ENCODE measurements at places on chromosomes 7 and 10. TPM values are rescaled to one million over a fixed set of nuclear protein-coding genes. Genes with fewer than 3 reads are reported as not detected.

DNA sequence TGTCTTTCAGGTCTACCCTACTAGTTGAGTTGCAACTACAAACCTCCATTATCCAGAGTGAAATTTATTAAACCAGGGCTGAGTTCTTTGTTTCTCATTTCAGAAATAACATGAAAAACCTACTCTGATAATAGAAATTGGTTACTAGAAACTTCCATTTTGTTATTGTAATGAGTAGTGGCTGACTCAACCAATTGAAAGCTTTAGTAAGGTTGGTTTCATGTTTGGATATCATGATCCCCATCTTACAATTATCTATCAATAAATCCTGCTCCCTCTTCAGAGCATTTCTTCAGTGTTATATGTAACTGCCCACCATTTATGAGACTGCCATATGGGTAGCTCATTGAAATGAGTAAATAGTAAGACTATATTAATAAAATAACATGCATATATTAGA, 16.9 kb downstream of the MDFIC start:
- H3K4me3 ChIP-seq: no peak overlapping the region
- no peaks in the 10 kb centered on the region for H3K27me3 ChIP-seq
- peaks cover 2% of the 10 kb centered on the region for H3K36me3 ChIP-seq
- H3K4me1 ChIP-seq: peaks cover 4% of the 10 kb centered on the region

GRCh38 chr7:50469181-50469580, 19.0 kb upstream of the FIGNL1 start:
- H3K36me3 ChIP-seq: no peaks in the 10 kb centered on the region
- H3K27me3 ChIP-seq: no peaks in the 10 kb centered on the region

GRCh38 chr7:11737723-11738122, 94.3 kb downstream of the THSD7A start:
- no peaks in the 10 kb centered on the region for H3K36me3 ChIP-seq
- H3K27ac ChIP-seq: no peak overlapping the region
- H3K4me3 ChIP-seq: no peak overlapping the region
- H3K27me3 ChIP-seq: no peaks in the 10 kb centered on the region
- no peak for DNase-seq

DNA sequence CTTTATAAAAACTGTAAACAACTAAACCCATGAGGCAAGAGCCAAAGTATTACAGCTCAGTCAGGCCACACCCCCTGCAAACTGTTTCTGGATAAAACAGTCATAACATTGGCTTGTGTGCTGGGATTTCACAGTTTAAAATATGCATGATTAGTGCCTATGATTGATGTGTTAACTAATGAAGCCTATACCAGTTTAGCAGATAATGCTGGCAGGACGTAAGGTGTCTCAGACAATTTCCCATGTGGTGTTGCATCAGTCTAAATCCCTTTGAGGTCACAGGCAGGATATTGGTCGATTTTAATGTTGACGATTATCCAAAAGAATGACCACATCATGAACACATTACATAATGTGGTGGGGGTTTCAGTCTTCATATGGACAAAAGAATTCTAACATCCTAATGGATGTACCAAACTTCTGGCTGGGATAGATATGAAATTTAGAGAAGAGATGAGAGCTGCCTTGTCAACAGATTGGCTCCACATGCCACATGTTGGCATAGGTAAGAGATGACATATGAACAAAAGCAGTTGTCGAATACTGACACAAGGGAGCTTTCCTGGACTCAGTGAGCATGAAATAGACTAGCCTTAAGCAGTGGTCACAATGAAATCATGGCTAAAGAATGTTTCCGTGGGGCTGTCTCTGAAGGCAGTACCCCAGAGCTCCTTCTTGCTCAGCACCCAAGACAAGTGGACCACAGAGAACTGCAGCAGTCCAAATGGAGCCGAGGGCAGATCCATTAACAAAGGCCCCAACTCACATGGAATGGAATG, 445.6 kb downstream of the GFRA1 start:
- no peaks in the 10 kb centered on the region for H3K4me1 ChIP-seq
- H3K27ac ChIP-seq: no peak overlapping the region
- no peak overlapping the region for H3K4me3 ChIP-seq
- no peaks in the 10 kb centered on the region for H3K27me3 ChIP-seq

DNA sequence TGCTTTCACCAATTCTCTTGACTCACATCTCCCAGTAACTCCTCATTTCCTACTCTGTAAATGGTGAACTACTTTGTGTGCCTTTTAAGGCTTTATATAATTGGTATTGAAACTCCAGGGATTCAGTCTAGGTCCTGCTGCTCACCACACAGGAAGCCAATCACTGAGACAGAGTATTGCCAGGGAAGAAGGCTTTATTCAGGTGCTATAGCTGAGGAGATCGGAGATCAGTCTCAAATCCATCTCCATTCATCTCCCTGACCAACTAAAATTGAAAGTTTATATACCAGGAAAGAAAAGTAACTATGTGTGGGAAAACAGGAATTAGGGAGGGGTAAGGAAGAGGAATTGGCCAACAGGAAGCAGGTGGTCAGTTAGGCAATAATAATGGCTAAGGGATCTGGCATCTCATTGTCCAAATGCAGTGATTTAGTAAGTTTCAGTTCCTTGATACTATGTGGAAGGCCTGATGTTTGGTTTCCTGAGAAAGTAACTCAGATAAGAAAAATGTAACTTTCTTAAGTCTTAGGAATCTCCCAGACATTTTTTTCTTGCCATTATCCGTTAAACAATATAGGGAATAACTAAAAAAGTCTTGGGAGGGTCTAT, 10.2 kb upstream of the SDHAF3 start:
- H3K4me3 ChIP-seq: no peak overlapping the region
- H3K27me3 ChIP-seq: no peaks in the 10 kb centered on the region
- no peak overlapping the region for H3K27ac ChIP-seq
- H3K36me3 ChIP-seq: no peaks in the 10 kb centered on the region
- no peaks in the 10 kb centered on the region for H3K4me1 ChIP-seq

DNA sequence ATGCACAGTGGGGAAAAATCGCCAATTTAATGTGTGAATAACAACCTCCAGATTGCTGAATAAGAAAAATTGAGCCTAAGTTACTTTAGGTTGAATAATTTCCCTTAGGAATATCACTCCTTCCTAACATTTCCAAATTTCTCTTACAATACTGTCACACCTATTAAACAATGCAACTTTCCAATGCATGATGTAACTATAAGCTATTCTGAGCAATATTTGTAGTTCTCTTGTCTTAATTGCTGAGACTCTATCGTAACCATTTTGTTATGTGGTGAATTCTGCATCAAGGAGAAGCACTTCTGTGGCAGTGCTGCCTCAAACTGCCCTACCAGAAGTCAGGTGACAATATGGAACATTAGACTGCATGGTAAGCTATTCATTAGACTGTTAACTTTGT, 386.7 kb upstream of the LRRN3 start:
- H3K27me3 ChIP-seq: no peaks in the 10 kb centered on the region
- no peak overlapping the region for H3K27ac ChIP-seq
- H3K4me3 ChIP-seq: no peak overlapping the region
- H3K36me3 ChIP-seq: no peaks in the 10 kb centered on the region
- no peaks in the 10 kb centered on the region for H3K4me1 ChIP-seq

DNA sequence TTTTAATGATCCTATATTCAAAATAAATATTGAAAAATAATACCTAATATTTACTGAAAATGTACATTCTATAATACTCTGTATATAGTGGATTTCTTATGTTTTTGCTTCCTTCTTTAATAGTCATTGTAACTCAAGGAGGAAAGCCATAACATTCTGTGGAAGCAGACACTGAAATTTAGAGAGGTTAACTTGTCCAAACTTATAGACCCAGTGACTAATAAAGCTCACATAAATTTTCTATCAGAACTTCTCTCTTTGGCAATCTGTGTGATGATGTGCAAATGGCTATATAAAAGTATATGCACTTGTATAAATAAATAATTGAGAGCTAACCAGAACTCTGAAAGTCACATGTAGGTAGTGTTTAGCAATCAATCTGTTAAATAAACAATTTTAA, 26.1 kb downstream of the GNAT3 start:
- peaks cover 3% of the 10 kb centered on the region for H3K4me1 ChIP-seq
- no peak overlapping the region for H3K27ac ChIP-seq
- DNase-seq: no peak
- no peak overlapping the region for H3K4me3 ChIP-seq

GRCh38 chr10:72267819-72268399, 5.8 kb upstream of the DDIT4 start:
- H3K4me1 ChIP-seq: no peaks in the 10 kb centered on the region
- H3K27ac ChIP-seq: no peak overlapping the region
- no peak for DNase-seq
- no peak overlapping the region for H3K4me3 ChIP-seq
- no peaks in the 10 kb centered on the region for H3K36me3 ChIP-seq

- no peak overlapping the region for H3K4me3 ChIP-seq
- no peaks in the 10 kb centered on the region for H3K36me3 ChIP-seq
- DNase-seq: no peak
Observed at GRCh38 chr7:101232141-101232850, 5.3 kb downstream of the CLDN15 start.

DNA sequence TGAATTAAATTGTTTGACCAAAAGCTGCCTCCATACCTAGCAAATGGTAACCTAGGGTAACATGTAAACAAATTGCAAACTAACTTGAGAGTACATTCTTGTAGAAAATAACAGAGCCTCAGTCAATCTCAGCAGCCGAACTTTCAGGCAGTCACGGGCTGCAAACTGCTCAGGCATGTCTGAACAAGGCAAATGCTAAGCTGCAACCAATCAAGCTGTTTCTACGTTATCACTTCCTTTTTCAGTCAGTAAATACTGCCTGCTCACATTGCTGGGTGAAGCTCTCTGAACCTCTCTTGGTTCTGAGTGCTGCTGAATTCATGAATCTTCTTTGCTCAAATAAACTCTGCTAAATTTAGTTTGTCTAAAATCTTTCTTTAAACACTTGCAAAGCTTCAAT, 1212.4 kb downstream of the SORCS1 start:
- no peak overlapping the region for H3K27ac ChIP-seq
- no peaks in the 10 kb centered on the region for H3K36me3 ChIP-seq
- DNase-seq: no peak
- H3K4me1 ChIP-seq: no peaks in the 10 kb centered on the region

DNA sequence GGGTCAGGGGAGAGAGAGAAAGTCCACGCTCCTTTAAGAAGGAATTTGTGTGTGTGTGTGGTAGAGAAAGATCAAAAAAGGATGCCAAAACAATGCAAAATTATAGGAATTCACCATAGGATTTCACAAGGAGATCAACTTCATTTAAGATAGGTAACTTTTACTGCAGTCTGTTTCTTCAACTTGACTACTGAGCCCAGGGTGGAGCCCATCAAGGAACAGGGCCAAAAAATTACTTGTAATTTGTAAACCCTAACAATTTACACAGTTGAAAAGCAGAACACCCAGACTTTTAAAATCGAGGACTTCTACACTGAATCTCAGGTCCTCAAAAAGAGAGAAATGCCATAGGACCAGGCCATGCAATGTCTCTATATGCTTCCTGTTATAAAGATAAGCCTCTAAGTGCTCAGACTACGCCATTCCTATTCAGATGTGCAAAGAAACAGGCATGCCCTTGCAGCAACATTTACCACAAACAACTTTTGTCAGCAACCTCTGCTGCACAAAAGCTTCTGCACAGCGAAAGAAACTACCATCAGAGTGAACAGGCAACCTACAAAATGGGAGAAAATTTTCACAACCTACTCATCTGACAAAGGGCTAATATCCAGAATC, 10.6 kb upstream of the GIMAP4 start:
- H3K36me3 ChIP-seq: no peaks in the 10 kb centered on the region
- no peak for DNase-seq
- H3K4me3 ChIP-seq: no peak overlapping the region
- no peaks in the 10 kb centered on the region for H3K4me1 ChIP-seq

- H3K4me3 ChIP-seq: no peak overlapping the region
- H3K36me3 ChIP-seq: no peaks in the 10 kb centered on the region
- H3K27ac ChIP-seq: no peak overlapping the region
- DNase-seq: no peak
- peaks cover 1% of the 10 kb centered on the region for H3K27me3 ChIP-seq
Observed at GRCh38 chr10:108990441-108990840, 932.9 kb downstream of the XPNPEP1 start.

DNA sequence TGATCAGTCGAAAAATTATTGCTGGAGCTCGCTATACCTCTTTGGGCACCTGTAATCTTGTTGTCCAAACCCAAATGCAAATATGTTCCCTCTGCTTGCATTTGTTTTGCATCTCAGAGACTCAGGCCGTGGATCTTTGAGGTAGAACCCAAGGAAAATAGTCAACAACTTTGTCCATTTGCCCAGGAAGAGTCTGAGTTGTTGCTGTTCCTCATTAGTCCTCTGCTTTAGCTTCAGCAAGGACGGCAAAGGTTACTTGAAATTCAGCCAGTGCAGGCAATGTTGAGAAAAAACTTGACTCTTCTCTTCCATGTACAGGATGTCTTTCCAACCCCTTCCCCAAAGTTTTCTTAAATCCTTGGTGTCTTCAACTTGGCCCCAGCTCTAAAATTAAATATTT, 45.8 kb downstream of the PDK4 start:
- H3K4me3 ChIP-seq: no peak overlapping the region
- no peak for DNase-seq
- H3K27ac ChIP-seq: peak overlapping the region; percentile 99
- peaks cover 4% of the 10 kb centered on the region for H3K4me1 ChIP-seq
- no peaks in the 10 kb centered on the region for H3K36me3 ChIP-seq
- no peaks in the 10 kb centered on the region for H3K27me3 ChIP-seq

DNA sequence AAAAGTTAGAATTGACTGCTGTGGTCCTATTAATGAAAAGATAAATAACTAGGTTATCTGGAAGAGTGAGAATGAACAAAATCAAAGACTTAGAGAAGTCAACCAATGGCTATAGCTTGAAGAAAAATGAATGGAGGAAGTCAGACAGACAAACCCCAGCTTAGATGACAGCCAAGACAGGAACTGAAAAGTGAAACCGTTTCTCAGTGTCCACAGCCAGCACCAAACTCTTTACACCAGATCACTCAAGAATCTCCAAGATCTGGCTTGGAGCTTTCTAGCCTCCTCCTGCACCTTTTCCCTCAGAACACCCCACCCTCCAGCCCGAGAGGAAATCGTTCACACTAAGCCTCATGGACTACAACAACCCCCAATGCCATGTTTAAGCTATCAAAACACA, 167.0 kb downstream of the SFMBT2 start:
- H3K27ac ChIP-seq: no peak overlapping the region
- H3K4me3 ChIP-seq: no peak overlapping the region
- H3K36me3 ChIP-seq: no peaks in the 10 kb centered on the region
- DNase-seq: no peak

- H3K27me3 ChIP-seq: no peaks in the 10 kb centered on the region
- no peak overlapping the region for H3K4me3 ChIP-seq
- H3K4me1 ChIP-seq: no peaks in the 10 kb centered on the region
- H3K27ac ChIP-seq: no peak overlapping the region
Observed at GRCh38 chr7:44776211-44776610, 20.3 kb upstream of the PPIA start.

- H3K27me3 ChIP-seq: no peaks in the 10 kb centered on the region
- no peaks in the 10 kb centered on the region for H3K36me3 ChIP-seq
- H3K4me3 ChIP-seq: peak within 1 kb of the TSS; percentile 36
Observed at GRCh38 chr7:86643561-86644281, at the start of gene GRM3. TSS of gene GRM3 (plus strand) at chr7:86643909. CDS start at chr7:86765146, 121,237 bp downstream.

- H3K27ac ChIP-seq: no peak overlapping the region
- no peak for DNase-seq
- no peaks in the 10 kb centered on the region for H3K4me1 ChIP-seq
- no peaks in the 10 kb centered on the region for H3K27me3 ChIP-seq
- no peak overlapping the region for H3K4me3 ChIP-seq
- H3K36me3 ChIP-seq: no peaks in the 10 kb centered on the region
Observed at GRCh38 chr10:42755556-42756093, 27.0 kb upstream of the BMS1 start.

AUTS2 gene
- total RNA-seq: 102 TPM

SBDS gene
- 138 TPM for total RNA-seq

MYPN gene
- total RNA-seq: 0.10 TPM

LEP gene
- 0.97 TPM for total RNA-seq

C10orf105 gene
- total RNA-seq: 0.42 TPM

ZNF727 gene
- 5.6 TPM for total RNA-seq

HOXA11 gene
- not detected for total RNA-seq

AGMO gene
- 1.3 TPM for total RNA-seq

TMEM254 gene
- total RNA-seq: 7.6 TPM

SLC26A3 gene
- not detected for total RNA-seq

PTER gene
- 6.7 TPM for total RNA-seq

AS3MT gene
- 1.2 TPM for total RNA-seq

JAKMIP3 gene
- total RNA-seq: 0.23 TPM
